Hepatocyte (in vitro differentiated cells): ENCODE measurements at places on chromosomes 2 and 18. TPM values are rescaled to one million over a fixed set of nuclear protein-coding genes. Genes with fewer than 3 reads are reported as not detected.

The ZSCAN30 gene
- polyA plus RNA-seq, result 8.7 and 9.3 TPM in 2 replicates

DNA sequence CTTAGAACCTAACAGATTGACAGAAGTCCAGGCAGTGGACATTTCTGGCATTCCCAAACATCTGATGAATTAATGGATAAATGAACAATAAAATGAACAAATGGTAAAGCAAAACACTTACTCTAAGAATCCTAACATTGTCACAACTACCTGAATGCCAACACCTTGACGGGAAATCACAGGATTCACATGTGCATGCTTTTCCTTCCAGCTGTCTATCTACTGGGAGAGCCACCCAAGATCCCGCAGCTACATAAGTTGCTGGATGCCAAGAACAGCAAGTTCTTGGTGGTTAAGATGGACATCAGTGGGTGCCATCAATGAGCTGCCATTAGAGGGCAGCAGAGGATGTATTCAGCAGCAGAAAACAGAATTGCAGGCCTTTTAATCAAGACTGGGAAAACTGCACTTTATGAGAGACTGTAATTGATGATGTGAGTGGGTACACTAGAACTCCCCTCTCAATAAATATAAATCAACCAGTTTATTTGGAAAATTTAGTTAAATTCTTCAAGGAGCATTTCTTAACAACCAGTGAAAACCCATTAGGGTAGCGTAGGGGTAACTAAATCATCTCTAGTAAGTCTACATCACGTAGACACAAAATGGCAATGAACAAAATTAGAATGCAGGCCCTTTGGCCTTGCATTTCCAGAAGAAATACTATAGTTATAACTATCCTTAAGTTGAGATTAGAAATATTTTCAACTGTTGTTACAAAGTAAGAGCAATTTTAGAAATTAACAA is 45.6 kb downstream of the SESTD1 start:
- DNase-seq, result peak; percentile 81

The HOXD4 gene
- polyA plus RNA-seq, result 0.13 TPM in 1 of 2 replicates, not detected in the other

DNA sequence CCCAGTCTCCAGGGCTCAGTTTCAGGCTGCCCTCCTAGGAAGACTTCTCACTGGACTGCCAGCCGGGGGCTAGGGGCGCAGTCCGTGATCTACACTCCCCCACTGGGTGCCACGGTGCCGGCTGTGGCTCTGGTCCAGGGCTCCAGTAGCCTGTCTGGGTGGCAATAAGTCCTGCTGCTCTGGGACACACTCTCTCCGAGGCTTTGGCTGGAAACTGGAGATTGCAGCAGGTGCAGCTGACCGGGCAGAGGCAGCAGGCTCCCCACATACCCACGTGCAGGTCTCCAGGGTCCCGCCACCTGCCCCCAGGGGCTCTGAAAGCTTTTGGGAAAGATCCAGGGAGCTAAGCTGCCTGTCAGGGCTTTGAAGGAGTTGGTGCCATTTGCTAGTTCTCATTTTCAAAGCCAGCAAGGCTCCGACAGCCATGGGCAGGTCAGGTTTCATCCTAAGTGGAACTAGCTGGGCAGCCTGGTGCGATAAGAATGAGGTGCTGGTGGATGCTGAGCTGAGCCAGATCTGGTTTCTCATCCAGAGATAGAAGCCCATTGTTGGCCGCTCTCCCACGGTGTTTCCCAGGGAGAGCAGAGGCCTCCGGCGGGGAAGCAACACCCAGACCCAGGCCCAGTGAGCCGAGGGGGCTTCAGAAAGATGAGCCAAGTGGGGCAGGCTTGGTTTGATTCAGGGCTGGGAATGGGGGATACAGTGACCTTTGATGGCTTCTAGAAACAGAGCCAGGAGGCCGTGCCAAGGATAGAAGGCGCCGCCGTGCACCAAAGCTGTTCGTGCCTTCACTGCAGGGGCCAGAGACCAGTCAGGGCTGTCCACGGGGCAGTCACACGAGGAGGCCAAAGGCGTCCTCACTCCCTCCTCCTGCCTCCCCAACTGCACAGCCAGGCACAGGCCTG is 141.7 kb upstream of the GPC1 start:
- DNase-seq, result no peak

The CRYBA2 gene
- polyA plus RNA-seq, result not detected in 2 replicates

- no peak for DNase-seq
Measured at GRCh38 chr2:11506611-11506969, 27.3 kb upstream of the GREB1 start.

GRCh38 chr18:55550471-55550870 is 37.5 kb downstream of the TCF4 start:
- no peak for DNase-seq

The SPAG16 gene
- 44.3 and 52.1 TPM in 2 replicates for polyA plus RNA-seq

- no peak for DNase-seq
Measured at GRCh38 chr2:32832821-32833220, 113.9 kb upstream of the LTBP1 start.

DNA sequence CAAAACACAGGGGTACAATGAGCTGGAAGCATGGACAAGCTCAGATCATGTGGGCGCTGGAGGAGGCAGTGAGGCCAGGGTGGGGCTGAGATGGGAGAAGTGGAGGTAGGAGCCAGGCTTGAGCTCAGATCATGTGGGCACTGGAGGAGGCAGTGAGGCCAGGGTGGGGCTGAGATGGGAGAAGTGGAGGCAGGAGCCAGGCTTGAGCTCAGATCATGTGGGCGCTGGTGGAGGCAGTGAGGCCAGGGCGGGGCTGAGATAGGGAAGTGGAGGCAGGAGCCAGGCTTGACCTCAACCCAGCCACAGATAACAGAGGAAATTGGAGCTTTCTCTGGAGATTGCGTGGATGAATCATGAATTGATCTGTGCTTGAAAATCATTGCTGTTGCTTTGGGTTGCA is 48.3 kb upstream of the TMEM18 start:
- DNase-seq, result no peak

DNA sequence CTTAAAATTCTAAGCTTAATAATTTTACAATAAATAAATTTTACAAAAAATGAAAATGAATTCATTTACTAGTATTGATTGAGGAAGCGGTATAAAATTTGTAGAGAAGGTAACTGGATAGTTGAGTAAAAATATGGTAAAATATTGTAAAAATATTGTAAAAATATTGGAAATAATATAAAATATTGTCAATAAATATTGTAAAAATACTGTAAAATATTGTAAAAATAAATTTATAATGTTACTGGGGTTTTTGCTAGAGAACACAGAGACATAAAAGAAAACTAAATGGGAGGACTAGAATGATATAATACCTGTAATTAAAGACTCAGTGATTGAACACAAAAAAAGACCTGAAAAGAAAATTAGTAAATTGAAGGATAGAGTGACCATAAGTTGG is 546.3 kb upstream of the NETO1 start:
- DNase-seq, result no peak

DNA sequence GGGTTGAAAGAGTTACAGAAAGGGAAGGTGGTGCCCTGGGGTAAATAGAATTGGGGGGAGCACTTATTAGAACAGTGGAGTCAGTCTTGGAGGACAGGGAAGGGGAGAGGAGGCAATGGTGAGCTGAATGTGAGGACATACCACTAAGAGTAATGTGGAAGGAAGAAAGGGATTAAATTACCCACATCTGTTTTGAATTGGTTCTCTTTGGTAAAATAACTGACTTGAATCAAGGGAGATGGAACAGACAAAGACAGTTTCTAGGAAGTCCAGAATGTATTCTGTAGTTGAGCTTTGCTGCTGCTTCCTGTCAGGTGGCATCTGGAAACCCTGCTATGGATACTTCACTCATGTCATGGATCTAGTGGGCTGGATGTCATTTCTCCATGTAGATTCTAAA is 6.7 kb downstream of the SETBP1 start:
- DNase-seq, result no peak

The DARS1 gene
- 52.5 and 67.0 TPM in 2 replicates for polyA plus RNA-seq
